ENCODE measurements at places on chromosomes 1 and 21.
A peak's percentile ranks its signal among the peaks of the same experiment; 100 is the strongest.

GRCh38 chr21:36337099-36337509 is 17.1 kb downstream of the MORC3 start:
- DNase-seq, result no peak

- no peak for DNase-seq
These were observed 1.3 kb upstream of the DUSP23 start for GRCh38 chr1:159779403-159779851.

- no peak for DNase-seq
These were observed 1.4 kb downstream of the LDLRAP1 start for GRCh38 chr1:25544819-25545218.

DNA sequence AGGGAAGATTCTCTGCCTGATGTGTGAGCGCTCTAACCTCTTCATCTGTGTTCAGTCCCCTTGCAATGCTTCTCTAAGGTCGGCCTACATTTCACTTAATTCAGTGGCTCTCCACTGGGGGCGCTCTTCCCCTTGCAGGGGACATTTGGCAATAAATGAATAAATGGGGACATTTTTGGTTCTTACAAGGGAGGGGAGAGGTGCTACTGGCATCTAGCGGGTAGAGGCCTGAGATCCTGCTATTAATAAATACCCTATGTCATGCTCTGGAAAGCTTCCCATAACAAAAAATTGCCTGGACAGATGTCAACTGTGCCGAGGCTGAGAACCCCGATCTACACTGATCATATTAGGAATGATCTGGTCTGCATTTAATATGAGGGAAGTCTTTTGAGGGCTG is 25.9 kb upstream of the DNAJC11 start:
- DNase-seq, result peak; percentile 79

DNA sequence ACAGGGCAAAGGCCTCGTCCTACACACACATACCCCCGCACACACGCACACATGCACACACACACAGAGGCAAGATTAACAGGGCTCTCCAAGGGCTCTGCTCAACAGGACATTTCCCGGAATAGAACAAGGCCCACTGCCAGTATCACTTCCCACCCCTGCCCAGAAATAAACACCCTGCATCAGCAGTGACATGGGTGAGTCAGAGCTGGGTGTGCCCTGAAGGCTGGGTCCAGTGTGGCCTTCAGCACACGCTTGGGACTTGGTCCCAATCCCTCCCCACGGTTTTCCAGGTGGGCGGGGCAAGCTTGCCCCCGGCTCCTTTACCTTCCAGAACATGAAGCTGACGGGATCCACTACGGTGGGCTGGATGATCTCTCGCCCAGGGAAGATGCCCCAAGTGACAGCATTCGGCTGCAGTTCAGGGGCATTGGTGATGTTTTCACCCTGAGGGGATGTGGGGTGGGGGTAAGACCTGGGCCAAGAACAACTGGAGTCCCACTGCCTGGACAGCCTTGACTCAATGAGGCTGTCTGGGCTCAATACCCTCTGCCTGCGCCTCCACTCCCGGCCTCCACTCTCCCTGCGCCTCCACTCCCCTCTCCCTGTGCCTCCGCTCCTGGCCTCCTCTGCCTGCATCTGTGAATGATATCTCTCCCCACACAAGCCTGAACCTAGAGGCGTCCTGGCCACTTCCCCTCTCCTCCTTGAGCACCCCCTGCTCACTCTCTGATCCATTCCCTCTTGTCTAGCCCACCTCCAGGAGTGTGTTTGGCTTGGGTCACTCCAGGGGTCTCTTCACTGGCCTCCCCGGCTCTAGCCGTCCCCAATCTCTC is 14.7 kb downstream of the MTHFR start:
- peak; percentile 53 for DNase-seq

GRCh38 chr1:212690816-212691403 is 8.7 kb downstream of the BATF3 start:
- DNase-seq, result no peak

- no peak for DNase-seq
These were observed 470.2 kb downstream of the DISC1 start for GRCh38 chr1:232096751-232097150.

GRCh38 chr21:38861989-38862683 is 56.4 kb downstream of the ETS2 start:
- DNase-seq, result no peak

DNA sequence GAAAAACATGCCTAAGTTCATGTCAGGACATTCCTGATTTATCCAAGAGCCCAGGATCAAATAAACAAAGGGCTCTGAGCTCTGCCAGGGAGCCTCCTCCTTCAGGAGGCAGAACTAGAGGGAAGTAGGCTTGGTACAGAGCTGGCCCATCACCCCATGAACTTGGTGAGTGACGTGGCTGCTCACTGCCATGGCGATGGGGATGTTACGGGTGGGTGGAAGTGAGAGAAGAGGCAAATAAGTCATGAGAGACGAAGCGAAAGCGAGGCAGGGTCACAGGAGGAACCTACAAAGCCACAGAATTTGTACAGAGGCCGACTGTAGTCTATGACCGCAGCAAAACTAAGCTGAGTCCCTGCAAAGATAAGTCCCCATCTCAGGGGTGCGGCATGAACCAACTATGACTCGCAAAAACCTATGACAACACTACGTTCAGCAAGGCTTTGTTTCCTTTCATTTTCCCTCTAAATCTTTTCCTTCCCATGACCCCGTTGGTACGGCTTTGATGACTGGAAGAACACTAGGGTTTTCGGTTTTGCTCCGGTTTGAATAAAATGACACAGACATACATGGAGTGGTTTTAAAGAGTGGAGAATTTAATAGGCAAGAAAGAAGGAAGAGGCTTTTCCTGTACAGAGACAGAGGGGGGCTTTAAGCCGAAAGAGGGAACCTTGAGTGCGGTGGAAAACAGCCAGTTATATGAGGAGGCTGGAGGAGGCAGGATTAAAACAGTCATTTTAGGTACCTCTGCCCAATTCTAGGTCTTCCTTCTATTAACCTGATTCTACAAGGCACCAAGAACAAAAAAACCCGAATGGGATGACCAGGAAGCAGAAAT is 74.1 kb downstream of the CD46 start:
- DNase-seq, result no peak

- no peak for DNase-seq
These were observed 3.6 kb downstream of the ETS2 start for GRCh38 chr21:38809198-38809878.

DNA sequence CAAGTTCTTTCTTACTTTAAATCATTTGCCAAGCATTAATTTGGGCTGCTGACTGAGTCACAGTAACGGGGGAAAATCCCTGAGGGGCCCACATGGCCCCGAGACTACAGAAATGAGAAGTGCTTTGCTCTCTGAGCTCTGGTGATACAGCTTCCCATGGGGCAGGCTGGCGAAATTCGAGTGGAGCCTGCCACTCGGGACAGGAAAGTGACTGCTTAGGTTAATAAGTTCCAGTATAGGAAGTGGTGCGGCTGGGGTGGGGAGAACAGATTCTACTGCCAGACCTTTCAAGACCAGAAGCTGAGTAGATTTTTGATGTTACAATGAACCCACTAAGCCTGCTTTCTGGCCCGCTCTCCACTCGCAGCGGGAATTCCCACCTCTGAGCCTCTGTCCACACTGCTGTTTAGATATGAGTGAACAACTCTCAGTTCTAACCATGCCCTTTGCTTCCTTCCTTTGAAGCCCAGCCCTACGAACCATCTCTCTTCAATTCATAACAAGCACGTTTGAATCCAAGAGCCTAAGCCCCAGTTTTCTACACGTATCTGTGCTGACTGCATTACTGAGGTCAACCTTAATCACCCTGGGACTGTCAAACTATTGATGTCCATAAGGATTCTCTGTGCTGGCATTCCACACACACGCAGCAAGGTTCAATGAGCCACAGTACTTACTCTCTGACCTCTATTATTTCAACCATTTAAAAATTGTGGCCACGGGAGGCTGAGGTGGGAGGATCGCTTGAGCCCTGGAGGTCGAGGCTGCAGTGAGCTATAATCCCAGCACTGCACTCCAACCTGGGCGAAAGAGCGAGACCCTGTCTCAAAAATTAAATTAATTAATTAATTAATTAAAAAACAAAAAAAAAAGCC is 9.6 kb downstream of the ZBTB17 start:
- DNase-seq, result no peak

GRCh38 chr1:188426561-188426960 is 1597.8 kb downstream of the PLA2G4A start:
- DNase-seq, result no peak

DNA sequence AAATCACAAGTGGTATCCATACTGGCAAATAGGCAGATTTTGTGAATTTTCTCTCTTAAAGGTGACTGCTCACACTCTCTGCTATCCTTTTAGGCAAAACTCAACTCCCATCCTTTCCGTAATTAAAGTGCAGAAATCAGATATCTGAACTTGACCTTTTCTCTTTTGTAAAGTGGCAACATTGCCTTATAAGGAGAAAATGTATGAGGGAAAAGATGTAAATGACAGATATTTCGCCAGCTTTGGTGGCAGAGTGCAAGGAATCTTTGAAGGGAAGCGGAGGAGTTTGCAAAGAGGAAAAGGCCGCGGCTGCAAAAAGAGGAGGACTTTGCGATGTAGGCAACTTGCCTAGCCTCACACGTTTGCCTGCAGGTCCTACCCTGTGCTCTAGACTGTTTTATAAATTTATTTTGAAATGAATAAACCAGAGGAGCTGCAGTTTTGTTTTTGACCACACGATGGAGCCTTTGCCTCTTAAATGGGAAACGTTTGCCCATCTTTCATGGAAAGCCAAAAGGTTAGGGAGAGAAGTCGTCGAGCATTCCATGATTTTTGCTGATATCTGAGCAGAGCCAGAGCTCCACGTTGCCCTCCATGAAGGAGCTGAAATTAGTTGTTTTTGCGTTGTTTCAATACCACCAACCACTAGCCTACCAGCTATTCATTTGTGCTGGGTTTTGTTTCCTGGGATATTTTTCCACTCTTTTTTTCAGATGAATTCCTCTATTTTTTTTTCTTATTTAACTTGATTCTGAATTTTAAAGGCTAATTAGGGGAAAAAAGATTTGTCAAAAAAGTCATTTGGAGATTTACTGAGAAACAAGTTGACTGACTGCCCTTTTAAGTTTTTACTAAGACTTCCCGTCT is 242.3 kb downstream of the LMX1A start:
- peak; percentile 59 for DNase-seq

- DNase-seq, result peak; percentile 79
These were observed 630 bp downstream of the ACP6 start for GRCh38 chr1:147669469-147670318.

GRCh38 chr1:227924833-227925574 is 22.7 kb downstream of the WNT9A start:
- no peak for DNase-seq

GRCh38 chr1:36888811-36889477 is 145.4 kb downstream of the GRIK3 start:
- peak; percentile 38 for DNase-seq

DNA sequence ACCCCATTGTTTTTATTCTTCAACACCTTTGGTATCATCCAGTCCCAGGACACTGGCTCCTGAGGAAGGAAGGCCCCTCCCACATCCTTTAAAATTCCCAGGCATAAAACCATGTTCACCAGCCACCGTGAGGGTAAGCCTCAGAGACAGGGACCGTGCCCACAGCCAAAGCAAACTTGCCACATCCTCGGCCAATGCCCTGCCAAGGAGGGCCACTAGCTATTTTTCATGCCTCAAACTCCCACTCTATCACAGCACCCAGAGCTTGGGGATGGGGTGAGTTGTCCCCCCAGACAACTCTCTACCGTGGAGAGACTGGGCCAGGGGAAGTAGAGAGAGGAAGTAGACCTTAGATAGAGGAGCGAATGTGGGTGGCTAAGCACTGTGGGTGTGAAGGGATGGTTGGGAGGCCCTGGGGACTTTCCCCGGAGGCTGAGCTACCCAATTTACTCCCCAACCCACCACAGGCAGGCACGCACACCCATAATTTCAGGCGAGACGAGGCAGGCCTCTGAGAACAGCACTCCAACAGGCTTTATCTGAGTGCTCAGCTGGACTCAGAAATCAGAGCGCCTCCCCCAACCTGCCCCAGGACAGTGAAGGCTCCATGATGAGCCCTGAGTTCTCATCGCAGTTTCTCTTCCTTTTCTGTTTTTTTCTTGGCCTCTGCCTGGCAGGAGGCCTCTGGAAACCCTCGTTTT is 15.9 kb upstream of the BTG2 start:
- no peak for DNase-seq

GRCh38 chr1:48686159-48686558 is 90.5 kb downstream of the BEND5 start:
- no peak for DNase-seq

DNA sequence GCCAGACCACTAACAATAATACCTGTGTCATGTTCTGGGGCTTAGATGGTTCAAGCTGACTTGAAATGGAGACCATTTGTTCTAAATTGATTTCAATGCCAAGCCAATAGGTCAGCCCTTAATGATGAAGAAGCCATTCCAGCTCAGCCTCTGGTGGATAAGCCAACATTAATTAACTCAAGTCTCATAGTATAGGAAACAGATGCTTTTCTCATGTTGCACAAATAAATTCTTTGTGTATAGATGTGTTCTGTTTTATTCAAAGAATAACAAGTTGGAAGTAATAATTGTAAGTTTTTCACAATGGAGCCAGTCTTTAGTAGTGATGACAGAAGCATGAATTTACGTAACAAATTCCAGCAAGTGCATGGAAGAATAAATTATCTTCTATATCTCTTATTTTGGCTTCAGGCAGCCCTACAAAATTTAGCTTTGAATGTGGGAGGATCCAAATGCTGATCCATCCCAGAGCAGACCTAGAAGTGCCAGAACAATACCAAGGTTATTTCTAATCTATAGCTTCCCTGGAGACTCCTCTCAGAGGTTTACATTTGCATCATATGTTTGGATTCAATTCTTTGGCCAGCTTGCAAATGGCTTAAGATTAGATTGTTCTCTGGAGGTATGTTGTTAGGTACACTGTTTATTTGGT is 42.2 kb upstream of the C1orf105 start:
- DNase-seq, result no peak

DNA sequence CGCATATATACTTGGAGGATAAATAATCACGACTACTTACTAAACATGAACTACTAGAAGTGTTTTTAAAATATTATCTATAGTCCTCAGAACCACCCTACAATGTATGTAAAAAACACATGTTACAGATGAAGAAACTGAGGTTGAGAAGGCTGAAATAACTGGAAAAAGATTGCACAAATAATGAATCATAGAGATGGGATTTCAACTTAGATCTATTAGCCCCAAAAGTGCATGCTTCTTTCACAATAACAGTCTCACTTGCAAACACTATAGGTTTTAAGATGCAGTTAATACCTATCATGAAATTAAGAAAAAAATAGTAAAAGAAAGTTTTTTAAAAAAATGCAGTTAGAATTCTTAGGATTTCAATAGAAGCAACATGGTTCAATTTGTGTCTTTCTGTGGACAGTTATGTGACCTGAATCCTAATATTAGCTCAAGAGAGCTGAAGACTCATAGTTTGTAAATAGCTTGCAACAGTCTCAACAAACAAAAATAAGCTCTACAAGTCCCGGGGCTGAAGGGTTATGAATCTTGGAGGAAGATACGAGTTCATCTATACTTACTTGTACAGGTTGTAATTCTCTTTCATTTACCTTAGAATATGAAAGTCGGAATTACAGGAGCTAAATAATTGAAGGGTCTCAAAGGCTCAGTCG is 58.6 kb upstream of the NTPCR start:
- no peak for DNase-seq

GRCh38 chr1:81876901-81877733 is 76.4 kb downstream of the ADGRL2 start:
- no peak for DNase-seq

GRCh38 chr1:158362941-158363340 is 9.2 kb downstream of the CD1E start:
- DNase-seq, result no peak

Measured in islet precursor cell (in vitro differentiated cells).